ENCODE measurements at places on chromosomes 1 and 21. TPM values are rescaled to one million over a fixed set of nuclear protein-coding genes. Genes with fewer than 3 reads are reported as not detected.
A peak's percentile ranks its signal among the peaks of the same experiment; 100 is the strongest.

DNA sequence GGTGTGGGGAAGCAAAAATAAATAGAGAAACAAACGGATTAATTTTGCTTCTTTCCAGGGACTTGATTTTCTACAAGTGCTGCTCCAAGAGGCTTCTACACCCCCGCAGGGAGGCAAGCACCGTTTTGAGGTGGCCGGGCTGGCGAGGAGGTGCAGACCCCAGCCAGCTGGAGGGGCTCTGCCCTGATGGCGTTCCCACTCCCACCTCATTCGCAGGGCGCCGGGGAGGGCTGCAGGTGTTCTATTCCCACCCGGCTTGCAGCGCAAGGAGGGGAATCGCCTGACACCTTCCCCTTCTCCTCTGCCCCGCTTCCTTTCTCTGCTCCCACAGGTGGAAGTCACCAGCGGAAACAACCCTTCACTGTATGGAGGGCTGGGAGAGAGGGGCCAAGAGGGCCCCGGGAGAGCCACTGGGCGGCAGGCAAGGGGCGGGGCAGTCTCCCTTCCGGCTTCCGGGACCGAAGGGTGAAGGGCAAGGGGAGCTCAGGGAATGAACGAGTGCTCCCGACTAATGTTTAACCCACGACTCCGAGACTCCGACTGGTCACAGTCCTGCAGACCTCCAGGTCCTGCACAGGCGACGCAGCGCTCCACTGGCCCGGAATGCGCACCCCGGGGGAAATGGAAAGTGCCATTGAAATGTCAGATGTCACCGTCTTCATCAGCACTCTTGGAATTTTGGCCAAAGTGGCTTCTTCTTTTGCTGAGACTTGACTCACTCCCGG lies 29.1 kb downstream of the TEX35 start:
- peak overlapping the region; percentile 67 for H3K4me3 ChIP-seq
- no peak for DNase-seq
- no peaks in the 10 kb centered on the region for H3K27me3 ChIP-seq
- peaks cover 60% of the 10 kb centered on the region for H3K4me1 ChIP-seq

DNA sequence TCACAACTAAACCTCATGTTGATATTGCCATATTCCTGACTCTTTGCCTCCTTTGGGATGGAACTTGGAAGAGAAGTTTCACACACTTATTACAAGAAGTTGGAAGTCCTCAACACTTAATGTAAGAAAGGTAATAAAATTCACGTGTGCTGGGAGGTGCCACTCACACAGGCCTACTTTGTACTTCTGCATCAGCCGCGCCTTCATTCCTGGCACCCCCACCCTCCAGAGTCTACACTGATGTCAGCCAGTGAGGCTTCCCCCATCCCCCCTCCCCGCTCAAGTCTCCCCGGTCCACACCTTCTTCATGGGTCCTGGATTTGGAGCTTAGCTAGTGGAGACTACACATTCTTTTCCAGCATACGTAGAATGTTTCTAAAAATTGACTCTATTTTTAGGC lies 24.8 kb upstream of the SLC45A1 start:
- H3K4me1 ChIP-seq: no peaks in the 10 kb centered on the region
- no peaks in the 10 kb centered on the region for H3K27me3 ChIP-seq
- H3K27ac ChIP-seq: no peak overlapping the region

GRCh38 chr21:26397545-26397944 lies 175.5 kb downstream of the CYYR1 start:
- no peak overlapping the region for H3K4me3 ChIP-seq
- H3K27me3 ChIP-seq: no peaks in the 10 kb centered on the region
- H3K27ac ChIP-seq: no peak overlapping the region
- no peak for DNase-seq
- H3K4me1 ChIP-seq: no peaks in the 10 kb centered on the region

GRCh38 chr1:9413877-9414213 lies 121.2 kb downstream of the SPSB1 start:
- 0 out of 2 replicates have a peak overlapping the region, but pooled peaks have one; percentile 14 for H3K4me3 ChIP-seq
- no peaks in the 10 kb centered on the region for H3K36me3 ChIP-seq
- no peak for DNase-seq
- peak overlapping the region; percentile 91 for H3K27ac ChIP-seq
- H3K27me3 ChIP-seq: no peaks in the 10 kb centered on the region

The ACTL8 gene
- total RNA-seq: 0.55 TPM

The DPYD gene
- 24.1 TPM for total RNA-seq

- peak; percentile 62 for DNase-seq
- H3K27ac ChIP-seq: no peak overlapping the region
- no peaks in the 10 kb centered on the region for H3K4me1 ChIP-seq
Measured at GRCh38 chr1:5514527-5515183, 477.6 kb downstream of the NPHP4 start.
